ENCODE measurements at places on chromosomes 7 and 10. TPM values are rescaled to one million over a fixed set of nuclear protein-coding genes. Genes with fewer than 3 reads are reported as not detected.

GRCh38 chr7:110442381-110442837 lies 648.5 kb upstream of the LRRN3 start:
- no peak overlapping the region for H3K27ac ChIP-seq
- H3K4me1 ChIP-seq = no peaks in the 10 kb centered on the region
- H3K4me3 ChIP-seq = no peak overlapping the region
- no peaks in the 10 kb centered on the region for H3K36me3 ChIP-seq

- H3K27ac ChIP-seq = no peak overlapping the region
- H3K4me1 ChIP-seq = no peaks in the 10 kb centered on the region
- no peaks in the 10 kb centered on the region for H3K36me3 ChIP-seq
- H3K27me3 ChIP-seq = no peaks in the 10 kb centered on the region
- no peak overlapping the region for H3K4me3 ChIP-seq
These were observed 179.6 kb downstream of the CELF2 start for GRCh38 chr10:11197266-11197712.

SLC26A3 gene
- 8.1 TPM for polyA plus RNA-seq

CPED1 gene
- 10.1 TPM for polyA plus RNA-seq

DNA sequence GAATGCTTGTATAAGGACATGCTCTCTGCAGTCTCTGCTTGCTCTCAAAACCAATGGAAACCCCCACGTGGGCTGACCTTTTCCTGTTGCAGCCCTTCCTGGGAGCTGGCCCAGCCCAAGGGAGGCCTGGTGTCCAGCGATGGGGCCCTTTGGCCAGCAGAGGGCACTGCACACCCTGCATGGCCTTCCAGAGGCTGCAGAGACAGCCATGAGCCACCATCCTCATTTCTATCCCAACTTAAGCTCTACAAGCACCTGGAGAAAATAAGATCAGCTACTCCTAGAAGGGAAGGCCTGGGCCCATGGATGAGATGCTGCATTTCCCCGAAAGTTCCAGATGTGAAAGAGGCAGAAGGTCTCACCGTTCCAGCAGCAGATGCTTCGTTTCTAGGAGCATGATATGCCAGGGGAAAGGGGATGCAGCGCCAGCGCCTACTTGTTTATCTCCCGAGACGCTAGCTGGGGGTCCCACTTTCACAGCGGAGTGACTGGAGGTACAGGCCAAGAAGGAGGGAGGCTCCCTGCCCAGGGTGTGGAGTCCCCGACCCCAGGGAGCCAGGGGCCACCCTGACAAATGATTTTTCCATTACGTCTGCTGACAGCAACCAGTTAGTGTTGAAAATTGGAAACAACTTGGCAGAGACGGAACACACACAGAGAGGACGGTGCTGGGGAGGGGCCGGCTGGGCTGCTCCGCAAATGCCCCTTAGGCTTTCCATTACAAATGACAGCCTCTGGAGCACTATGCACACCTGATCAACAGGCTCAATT lies 106.4 kb downstream of the ZRANB1 start:
- H3K4me3 ChIP-seq = no peak overlapping the region
- DNase-seq = peak; percentile 93
- peak overlapping the region; percentile 43 for H3K27ac ChIP-seq

DNA sequence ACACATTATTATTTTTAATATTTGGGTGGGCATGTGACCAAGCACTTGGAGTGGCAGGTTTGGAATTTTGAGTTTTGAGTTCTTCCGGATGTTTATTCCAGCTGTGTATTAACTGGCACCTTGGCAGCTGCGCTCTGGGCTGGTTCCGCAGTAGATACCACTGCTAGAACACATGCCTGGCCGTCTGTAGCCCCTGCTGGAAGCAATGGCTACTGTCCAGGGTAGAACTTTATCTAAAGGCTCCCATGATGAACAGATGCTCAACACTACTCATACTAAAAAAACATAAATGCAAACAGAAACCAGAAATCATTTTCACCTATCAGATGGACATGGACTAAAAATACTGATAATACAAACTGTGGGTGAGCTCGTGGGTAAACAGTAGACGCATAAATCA lies 19.4 kb upstream of the SH3PXD2A start:
- peaks cover 5% of the 10 kb centered on the region for H3K4me1 ChIP-seq
- H3K27me3 ChIP-seq = no peaks in the 10 kb centered on the region
- no peak overlapping the region for H3K4me3 ChIP-seq
- DNase-seq = no peak
- no peaks in the 10 kb centered on the region for H3K36me3 ChIP-seq

DNA sequence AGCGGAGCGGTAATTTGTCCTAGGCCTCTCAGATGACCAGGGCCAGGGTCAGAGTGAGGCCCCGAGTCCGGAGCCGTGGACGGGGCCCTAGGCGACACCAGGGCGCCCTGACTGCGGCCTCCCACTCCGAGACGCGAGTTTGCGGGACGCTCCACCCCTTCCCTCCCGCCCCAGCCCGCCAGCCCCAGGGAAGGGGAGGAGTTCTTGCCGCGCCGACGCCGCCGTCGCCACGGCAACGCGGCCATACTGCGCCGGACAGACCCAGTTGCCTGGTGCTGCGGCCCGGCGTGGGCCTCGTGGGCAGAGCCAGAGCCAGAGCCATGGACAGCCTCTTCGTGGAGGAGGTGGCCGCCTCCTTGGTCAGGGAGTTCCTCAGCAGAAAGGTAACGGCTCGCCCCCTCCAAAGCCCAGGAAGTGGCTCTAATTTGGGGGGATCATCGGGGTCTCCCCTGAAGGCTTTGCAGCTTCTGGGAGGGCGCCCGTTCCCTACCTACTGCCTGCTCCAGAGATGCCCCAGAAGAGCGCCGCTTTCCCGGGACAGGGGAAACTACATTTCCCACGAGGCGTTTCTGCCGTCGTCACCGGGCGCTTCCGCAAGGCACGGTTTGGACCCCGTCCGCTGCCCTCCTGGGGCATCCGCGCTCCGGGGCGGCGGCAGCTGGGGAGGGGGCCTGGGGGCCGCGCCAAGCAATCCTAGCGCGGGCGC lies at the start of gene MINDY4:
MINDY4 (plus strand) TSS at position 244 of the 706 bp plus-strand sequence; CDS start at position 321, 77 bp downstream.
- H3K27me3 ChIP-seq = no peaks in the 10 kb centered on the region
- peak within 1 kb of the TSS; percentile 72 for H3K27ac ChIP-seq
- peak within 1 kb of the TSS; percentile 87 for H3K4me3 ChIP-seq
- H3K36me3 ChIP-seq = no peaks in the 10 kb centered on the region
- DNase-seq = peak; percentile 89
- H3K4me1 ChIP-seq = peaks cover 4% of the 10 kb centered on the region

GRCh38 chr7:137834552-137834951 lies 12.2 kb downstream of the DGKI start:
- H3K4me3 ChIP-seq = no peak overlapping the region
- no peaks in the 10 kb centered on the region for H3K27me3 ChIP-seq
- DNase-seq = no peak
- H3K27ac ChIP-seq = no peak overlapping the region

DNA sequence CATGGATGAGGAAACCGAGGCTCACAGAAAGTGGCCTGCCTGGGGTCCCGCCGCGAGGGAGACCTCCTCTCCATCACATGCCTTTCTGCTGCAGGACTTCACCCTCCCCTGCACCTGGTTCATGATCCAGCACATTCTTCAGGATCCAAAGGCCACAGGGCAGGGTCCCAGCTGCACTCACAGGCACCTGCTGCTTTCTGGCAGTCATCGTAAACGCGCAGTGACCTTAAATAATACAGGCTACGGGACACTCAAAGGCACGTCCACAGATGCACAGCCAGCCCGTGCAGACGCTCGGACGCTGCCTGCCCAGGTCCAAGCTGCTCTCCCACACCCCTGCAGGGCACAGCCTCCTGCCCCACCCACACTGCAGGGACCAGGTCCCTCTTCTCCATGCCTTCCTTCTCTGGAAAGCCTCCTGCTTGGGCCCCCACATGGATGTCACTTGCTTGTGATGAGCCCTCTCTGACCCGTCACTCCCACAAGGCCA lies 49.9 kb downstream of the CALML3 start:
- H3K4me1 ChIP-seq = peaks cover 29% of the 10 kb centered on the region
- H3K36me3 ChIP-seq = no peaks in the 10 kb centered on the region
- DNase-seq = peak; percentile 63
- H3K27me3 ChIP-seq = no peaks in the 10 kb centered on the region
- H3K4me3 ChIP-seq = no peak overlapping the region

DNA sequence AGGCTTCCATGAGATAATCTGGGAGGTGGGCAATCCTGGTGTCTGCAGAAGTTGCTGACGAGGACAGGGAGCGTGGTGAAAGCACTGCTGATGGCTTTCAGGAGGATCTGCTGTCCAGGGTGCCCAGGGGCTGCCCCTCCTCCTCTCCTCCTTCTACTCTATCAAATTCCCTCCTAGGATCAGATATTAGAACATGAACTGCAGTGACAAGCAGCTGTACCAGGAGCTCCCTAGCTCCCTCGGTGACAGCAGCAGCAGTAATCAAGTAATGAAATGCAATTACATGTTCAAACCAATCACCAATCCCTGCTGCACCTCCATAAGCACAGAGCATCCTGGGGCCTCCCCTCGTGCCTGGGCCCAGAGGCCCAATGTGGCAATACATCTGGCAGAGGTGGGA lies 46.9 kb downstream of the GRID1 start:
- H3K36me3 ChIP-seq = no peaks in the 10 kb centered on the region
- H3K27ac ChIP-seq = no peak overlapping the region
- H3K4me1 ChIP-seq = no peaks in the 10 kb centered on the region
- H3K27me3 ChIP-seq = peaks cover 10% of the 10 kb centered on the region
- H3K4me3 ChIP-seq = no peak overlapping the region

YAE1 gene
- 23.8 TPM for polyA plus RNA-seq

GRCh38 chr10:13945390-13946208 lies 358.8 kb downstream of the PRPF18 start:
- no peaks in the 10 kb centered on the region for H3K27me3 ChIP-seq
- peaks cover 9% of the 10 kb centered on the region for H3K4me1 ChIP-seq
- H3K36me3 ChIP-seq = no peaks in the 10 kb centered on the region
- H3K4me3 ChIP-seq = no peak overlapping the region
- DNase-seq = peak; percentile 14

FANK1 gene
- 5.5 TPM for polyA plus RNA-seq

- peak; percentile 27 for DNase-seq
- H3K4me3 ChIP-seq = no peak overlapping the region
- no peaks in the 10 kb centered on the region for H3K36me3 ChIP-seq
- no peaks in the 10 kb centered on the region for H3K27me3 ChIP-seq
- no peaks in the 10 kb centered on the region for H3K4me1 ChIP-seq
These were observed 122.2 kb downstream of the KMT2E start for GRCh38 chr7:105136221-105136620.
